DMS53 (cell line): ENCODE measurements at places on chromosomes 2 and 18.

GRCh38 chr2:215355801-215356200 lies 43.9 kb downstream of the ATIC start:
- no peak for DNase-seq

DNA sequence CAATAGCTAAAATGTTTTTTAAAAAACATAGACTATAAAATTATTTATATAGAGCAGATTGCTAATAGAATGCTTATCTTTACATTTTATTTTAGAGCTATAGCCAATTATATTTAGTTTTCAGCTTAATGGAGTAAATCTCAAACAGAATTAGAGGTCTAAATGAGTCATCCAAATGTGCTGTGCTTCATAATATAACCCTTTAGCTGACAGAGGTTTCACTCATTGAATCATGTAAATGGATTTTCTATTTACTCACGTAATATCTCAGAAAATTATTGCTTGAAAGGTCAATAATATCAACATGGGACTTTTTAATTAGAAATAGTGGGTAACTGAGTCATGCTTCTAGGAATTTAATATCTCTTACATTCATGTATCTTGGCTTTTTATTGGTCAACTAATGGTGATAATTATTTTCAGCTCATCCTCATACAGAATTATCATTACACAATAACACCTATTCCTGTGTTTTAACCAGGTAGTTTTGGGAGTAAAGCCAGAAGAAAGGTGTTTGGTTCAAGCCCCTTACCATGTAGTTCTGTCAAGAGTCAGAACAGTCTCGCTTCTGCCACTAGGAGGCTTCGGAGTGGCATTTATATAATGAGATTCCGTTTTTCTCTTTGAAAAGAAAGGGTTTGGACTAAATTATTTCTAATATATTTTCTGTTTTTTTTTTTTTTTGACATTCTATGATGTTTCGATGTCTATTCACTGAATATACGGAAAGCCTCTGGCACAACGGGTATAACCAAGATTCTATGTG lies 217.6 kb downstream of the CDH7 start:
- peak; percentile 54 for DNase-seq

DNA sequence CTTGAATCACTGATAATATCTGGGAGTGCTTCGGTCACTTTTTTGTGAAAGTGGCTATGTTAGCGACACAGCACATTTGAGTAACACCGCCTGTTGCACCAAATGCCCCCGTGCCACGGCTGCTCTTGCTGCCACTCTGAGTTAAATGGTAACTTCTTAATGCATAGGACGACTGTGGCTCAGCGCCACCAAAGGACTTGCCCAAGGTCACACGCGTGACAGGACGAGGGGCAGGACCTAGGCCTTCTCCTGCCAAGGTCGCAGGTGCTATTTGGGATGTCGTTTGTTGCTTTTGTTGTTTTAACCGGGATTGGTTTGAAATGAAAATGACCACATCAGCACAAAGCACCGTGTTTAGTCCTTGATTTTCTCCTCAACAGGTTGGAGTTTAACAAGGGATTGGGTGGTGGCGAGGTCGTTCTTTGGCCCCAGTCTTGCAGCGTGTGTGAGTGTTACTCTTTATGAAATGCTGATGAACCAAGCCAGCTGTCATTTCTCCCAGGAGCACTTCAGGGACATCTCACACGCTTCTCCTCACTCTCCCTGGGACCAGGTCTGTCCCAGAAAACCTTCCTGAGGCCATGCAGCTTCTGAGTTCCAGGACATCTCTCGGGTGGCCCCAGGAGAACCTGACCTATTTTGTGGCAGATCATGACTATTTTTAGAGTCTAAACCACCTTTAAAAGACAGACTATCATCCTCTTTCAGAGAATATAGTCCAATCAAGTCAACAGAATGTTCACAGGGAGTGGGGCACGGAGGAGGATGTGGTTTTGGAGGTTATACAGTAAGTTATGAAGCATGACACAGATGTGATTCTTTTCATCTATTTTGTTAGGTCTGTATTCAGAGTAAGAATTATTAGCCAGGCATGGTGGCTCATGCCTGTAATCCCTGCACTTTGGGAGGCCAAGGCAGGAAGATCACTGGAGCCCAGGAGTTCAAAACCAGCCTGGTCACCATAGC lies 49.9 kb downstream of the MTCL1 start:
- no peak for DNase-seq

DNA sequence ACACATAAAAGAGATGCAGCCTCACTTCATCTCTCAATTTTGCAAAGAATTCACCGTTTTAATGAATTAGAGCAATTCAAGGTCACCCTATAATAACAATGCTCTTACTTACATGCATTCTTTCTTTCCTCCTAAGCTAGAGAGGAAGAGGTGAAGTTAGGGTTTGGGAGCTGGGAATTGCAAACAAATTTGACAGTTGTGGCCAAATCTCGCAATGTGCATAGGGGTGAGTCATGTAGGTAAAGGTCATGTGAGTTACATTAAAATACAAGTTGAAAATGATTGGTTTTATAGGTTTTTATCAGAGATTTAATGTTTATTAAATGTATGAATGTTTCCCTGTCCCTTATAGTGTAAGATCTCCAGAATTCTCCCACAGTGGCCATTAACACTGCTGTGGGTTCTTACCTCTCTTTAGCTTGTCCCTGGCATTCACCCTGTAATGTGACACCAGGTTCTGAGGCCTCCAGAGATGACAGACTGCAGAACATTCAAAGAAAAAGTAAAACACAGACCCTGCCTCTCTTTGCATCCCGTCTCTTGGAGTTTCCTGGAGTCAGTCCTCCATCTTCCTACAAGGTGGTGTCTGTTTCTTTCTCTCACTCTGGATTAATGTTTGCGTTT lies 53.7 kb upstream of the LGALSL start:
- DNase-seq, result peak; percentile 51
